ENCODE measurements at places on chromosomes 3 and 15. TPM values are rescaled to one million over a fixed set of nuclear protein-coding genes. Genes with fewer than 3 reads are reported as not detected.

Gene RTP1
- total RNA-seq = not detected

Gene LNP1
- 1.9 TPM for total RNA-seq

Gene CYP1A2
- not detected for total RNA-seq

Gene HCN4
- total RNA-seq = not detected

Gene SLC22A14
- total RNA-seq = not detected

Gene PLIN1
- total RNA-seq = 0.53 TPM

Gene ADAMTS9
- not detected for total RNA-seq

Gene PRSS50
- total RNA-seq = 0.10 TPM

Gene ZPLD1
- not detected for total RNA-seq

Gene HGD
- total RNA-seq = 0.91 TPM

Gene CLDN18
- total RNA-seq = not detected

Gene ZNF654
- 19.5 TPM for total RNA-seq

Gene MUC13
- total RNA-seq = not detected
